ENCODE measurements at places on chromosomes 5 and 9.

- no peak for DNase-seq
Measured at GRCh38 chr5:173895401-173896165, 7.4 kb downstream of the CPEB4 start.

DNA sequence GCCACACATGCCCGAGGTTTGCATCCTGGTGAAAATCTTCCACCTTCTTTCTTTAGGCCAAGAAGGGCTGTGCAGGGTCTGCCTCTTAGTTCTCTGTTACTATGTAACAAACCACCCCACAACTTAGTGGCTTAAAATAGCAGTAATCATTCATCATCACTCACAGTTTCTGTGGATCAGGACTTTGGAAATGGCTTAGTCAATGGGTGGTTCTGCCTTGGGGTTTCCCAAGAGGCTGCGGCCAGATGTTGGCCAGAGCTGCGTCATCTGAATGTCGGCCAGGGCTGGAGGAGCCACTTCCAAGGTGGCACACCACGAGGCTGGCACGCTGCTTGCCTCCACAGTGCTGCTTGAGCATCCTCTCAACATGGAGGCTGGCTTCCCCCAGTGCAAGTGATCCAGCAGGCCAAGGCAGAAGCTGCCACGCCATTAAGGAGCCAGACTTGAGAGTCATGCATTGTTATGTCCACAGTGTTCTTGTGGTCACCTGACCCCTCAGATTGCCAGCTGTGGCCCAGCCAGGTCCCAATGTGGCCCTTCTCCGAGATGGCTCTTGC lies 135.2 kb downstream of the RXRA start:
- no peak for DNase-seq

DNA sequence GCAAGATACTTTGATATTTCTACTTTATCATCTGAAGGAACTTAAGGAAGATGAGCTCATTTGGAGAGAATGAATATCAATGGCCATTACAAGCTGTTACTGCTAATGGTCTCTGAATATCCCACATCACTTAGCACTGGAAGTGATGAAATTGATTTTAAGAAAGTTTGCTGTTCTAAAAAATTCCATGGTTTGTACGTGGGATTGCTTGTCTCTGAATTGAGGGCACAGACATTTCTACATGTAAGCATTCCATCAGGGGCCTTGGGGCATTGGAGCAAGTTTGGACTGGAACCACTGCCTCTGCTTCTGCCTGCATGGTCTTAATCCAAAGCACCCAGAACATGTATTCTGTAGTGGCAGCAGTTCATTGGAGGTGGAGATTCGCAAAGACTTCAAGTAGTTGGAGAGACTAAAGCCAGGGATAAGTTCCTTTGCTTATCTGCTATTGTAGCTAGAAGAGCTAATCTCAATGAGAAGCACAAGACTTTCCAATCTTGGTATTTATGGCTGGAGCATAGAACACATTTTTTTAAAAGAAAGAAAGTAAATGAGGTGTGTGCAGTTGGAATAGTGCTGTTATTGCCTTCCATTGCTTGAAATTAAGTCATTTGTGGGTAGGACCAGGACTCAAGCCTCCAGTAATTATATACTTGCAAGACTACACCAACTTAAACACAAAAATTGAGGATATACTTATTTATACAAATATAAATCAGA lies 424.2 kb downstream of the SPATA31D1 start:
- DNase-seq, result no peak

GRCh38 chr5:17069995-17070511 lies 134.0 kb upstream of the MYO10 start:
- no peak for DNase-seq

DNA sequence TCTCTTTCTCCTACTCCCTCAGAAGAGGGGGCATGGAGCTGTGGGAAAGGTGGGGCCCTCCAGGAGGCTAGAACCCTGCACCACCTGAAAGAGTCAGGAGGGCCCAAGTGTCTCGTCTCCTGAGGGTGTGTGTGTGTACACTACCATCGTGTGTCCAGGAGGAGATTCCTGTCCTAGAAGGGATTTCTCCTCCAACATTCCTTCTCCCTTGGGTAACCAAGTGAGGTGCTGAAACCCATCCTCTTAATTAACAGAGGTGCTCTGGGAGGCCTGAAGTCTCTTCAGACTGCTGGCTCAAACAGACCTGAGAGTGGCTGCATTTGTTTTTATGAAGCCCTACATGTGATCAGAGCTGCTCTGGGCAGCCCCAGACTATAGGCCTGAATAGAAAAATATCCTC lies 61.1 kb upstream of the FAM169A start:
- DNase-seq, result no peak

- no peak for DNase-seq
Measured at GRCh38 chr9:134210511-134210907, 46.1 kb upstream of the RNU6ATAC start.

GRCh38 chr5:110757118-110757729 lies 18.4 kb downstream of the SLC25A46 start:
- DNase-seq, result no peak

- DNase-seq, result peak; percentile 74
Measured at GRCh38 chr9:3879726-3880505, 354.1 kb upstream of the RFX3 start.

DNA sequence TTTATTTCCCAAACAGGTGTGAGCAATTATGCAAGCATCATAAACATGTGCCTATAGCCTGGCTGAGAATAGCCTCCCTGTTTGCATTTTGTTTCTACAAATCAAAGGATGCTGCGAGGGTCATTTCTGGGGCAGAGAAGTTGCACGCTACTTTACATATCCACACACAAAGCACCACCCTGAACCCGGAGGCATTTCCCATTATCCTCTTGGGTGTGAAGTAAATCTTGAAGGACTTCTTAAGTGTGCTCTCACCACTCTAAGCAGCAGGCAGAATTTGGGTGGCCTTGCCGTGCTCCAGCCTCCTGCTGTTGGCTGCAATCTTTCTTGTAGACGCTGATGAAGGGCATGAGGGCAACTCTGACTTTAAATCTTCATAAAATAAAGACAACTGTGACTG lies 124.0 kb upstream of the TLE4 start:
- DNase-seq, result no peak

GRCh38 chr9:91163773-91164471 lies 197.8 kb downstream of the AUH start:
- no peak for DNase-seq

DNA sequence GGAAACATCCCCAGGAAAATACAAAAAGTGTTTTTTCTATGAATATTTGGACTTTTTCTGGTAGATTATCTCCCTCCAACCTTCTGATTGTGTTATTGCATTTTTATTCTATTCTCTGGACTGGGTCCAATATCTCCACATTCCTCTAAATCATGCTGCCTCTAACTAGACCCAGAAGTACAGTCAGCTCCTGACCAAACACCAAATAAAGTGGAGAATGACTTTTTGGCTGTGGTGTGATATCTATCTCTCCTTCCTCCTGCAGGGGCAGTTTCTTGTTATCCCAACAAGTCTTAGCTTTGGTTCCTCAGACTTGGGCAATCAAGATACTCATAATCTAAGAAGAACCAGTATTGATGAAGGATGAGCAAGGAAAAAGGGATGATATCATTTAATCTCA lies 3.2 kb upstream of the RAI14 start:
- DNase-seq, result no peak

- DNase-seq, result no peak
Measured at GRCh38 chr9:126093771-126094170, 232.9 kb upstream of the MVB12B start.

DNA sequence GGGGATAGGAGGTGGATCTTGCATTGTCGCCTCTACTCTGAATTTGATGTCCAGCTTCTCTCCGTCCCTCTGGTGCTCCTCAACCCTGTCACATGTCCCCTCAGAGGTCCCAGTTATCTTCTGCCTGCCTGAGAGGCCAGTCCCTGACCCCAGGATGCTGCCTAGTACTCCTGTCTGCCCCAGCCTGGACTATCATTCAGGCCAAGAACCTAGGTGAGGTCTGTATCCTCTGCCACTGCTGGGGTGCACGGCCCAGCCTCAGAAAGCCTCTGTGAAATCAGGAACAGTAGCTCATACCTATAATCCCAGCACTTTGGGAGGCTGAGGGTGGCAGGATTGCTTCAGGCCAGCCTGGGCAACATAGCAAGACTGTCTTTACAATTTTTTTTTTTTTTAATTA lies 8.6 kb downstream of the SPINK4 start:
- DNase-seq, result no peak

GRCh38 chr5:68285075-68285840 lies 69.7 kb downstream of the PIK3R1 start:
- DNase-seq, result no peak
